Progenitor cell of endocrine pancreas (in vitro differentiated cells): ENCODE measurements at places on chromosomes 3 and 15. TPM values are rescaled to one million over a fixed set of nuclear protein-coding genes. Genes with fewer than 3 reads are reported as not detected.

GRCh38 chr15:55774113-55774970 lies 31.4 kb upstream of the PRTG start:
- no peaks in the 10 kb centered on the region for H3K4me1 ChIP-seq
- no peak overlapping the region for H3K4me3 ChIP-seq
- H3K27ac ChIP-seq: no peak overlapping the region
- peak; percentile 25 for DNase-seq
- H3K27me3 ChIP-seq: peaks cover 13% of the 10 kb centered on the region

The CPB1 gene
- not detected in 2 replicates for total RNA-seq

DNA sequence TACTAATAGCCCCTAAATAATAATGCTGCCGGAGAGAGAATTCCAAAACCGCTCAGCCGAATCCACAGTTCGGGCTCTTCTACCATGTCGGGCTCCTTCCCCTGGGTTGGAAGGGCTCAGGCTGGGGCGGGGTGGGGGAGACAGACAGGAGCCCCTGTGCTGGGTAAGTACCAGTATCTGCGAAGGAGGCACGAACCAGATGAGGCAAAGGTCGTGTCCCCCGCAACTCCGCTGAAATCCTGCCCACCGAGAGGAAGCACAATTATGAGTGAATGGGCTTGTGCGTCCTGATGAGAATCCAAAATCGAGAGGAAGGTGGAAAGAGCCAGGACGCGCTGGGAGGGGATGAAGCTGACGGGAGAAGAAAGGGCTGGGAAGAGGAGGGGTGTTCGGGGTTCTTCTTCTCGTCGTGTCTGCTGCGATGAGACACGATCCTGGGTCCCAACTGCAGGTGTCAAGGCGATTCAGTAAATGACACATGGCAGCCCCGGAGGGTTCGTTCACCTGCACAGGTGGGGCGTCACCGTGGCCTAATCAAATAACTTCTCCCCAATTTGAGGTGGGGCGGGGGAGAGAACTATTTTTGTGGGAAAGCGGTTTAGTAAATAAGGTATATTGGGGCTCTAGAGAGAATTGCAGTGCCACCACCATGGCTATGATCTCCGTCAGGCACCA lies 707 bp upstream of the FAM81A start:
- H3K4me3 ChIP-seq: peak overlapping the region; percentile 79
- peaks cover 10% of the 10 kb centered on the region for H3K4me1 ChIP-seq
- no peaks in the 10 kb centered on the region for H3K36me3 ChIP-seq
- H3K27me3 ChIP-seq: peaks cover 80% of the 10 kb centered on the region
- DNase-seq: no peak

DNA sequence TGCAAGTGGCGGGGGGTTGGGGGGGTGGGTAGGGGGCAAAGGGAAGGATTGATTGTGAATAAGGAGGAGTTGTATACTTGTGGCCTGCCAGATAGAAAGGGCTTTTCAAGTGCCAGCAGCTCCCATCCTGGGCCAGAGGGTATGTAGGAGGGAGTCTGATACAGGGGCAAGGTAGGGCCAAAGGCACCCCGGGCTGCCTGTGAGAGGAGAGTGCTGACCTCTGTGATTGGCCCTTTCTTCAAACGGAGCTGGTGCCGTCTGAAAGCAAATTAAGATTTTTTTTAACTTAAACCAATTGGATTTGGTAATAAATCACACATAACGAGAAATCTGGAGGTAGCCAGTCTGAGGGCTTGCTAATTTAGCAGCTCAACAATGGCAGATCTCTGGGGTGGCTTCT lies 229.9 kb downstream of the THSD4 start:
- no peaks in the 10 kb centered on the region for H3K36me3 ChIP-seq
- no peak overlapping the region for H3K27ac ChIP-seq
- peaks cover 10% of the 10 kb centered on the region for H3K27me3 ChIP-seq

The FSD2 gene
- total RNA-seq: not detected in 2 replicates

GRCh38 chr3:169285057-169286033 lies 378.2 kb downstream of the MECOM start:
- peaks cover 72% of the 10 kb centered on the region for H3K4me1 ChIP-seq
- peaks cover 6% of the 10 kb centered on the region for H3K36me3 ChIP-seq
- H3K27me3 ChIP-seq: no peaks in the 10 kb centered on the region
- H3K4me3 ChIP-seq: no peak overlapping the region
- peak overlapping the region; percentile 97 for H3K27ac ChIP-seq
- no peak for DNase-seq

The PIGZ gene
- total RNA-seq: 4.7 and 6.0 TPM in 2 replicates

GRCh38 chr15:29750754-29751153 lies 71.5 kb downstream of the TJP1 start:
- H3K27me3 ChIP-seq: no peaks in the 10 kb centered on the region
- H3K4me1 ChIP-seq: peaks cover 1% of the 10 kb centered on the region
- no peak for DNase-seq
- H3K36me3 ChIP-seq: peaks cover 26% of the 10 kb centered on the region
- no peak overlapping the region for H3K4me3 ChIP-seq

The CSTA gene
- not detected in 2 replicates for total RNA-seq

DNA sequence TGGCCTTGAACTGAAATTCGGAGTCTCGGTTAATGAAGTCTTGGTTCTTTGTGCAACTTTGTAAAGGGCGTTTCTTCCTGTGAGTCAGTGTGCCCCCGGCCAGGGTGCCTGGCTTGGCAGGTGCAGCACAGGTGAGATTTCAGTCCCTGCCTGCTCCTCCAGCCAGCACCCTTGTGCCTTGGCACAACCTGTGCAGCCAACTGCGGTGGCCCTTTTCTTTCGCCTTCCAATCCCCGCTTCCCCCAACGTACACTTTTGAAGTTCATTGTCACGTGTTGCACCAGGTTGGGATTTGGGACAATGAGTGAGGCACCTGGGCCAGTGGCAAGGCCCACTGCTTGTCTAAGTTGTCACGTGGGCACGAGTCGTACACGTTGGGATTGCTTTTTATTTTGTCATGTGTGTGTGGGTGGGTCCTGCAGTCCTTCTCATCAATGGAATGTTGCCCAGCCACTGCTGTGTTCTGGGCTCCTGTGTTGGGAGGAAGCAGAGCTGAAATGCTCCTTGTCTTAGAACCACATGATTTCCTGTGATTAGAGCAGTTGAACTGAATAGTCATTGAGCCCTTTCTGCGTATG lies 242.9 kb upstream of the BHLHE40 start:
- no peaks in the 10 kb centered on the region for H3K36me3 ChIP-seq
- no peak overlapping the region for H3K4me3 ChIP-seq
- peaks cover 5% of the 10 kb centered on the region for H3K4me1 ChIP-seq
- H3K27me3 ChIP-seq: peaks cover 15% of the 10 kb centered on the region
- H3K27ac ChIP-seq: no peak overlapping the region

GRCh38 chr3:186882881-186883685 lies 40.6 kb downstream of the ADIPOQ start:
- no peak overlapping the region for H3K4me3 ChIP-seq
- no peaks in the 10 kb centered on the region for H3K36me3 ChIP-seq
- peaks cover 13% of the 10 kb centered on the region for H3K4me1 ChIP-seq

The FOXB1 gene
- total RNA-seq: not detected in 2 replicates

DNA sequence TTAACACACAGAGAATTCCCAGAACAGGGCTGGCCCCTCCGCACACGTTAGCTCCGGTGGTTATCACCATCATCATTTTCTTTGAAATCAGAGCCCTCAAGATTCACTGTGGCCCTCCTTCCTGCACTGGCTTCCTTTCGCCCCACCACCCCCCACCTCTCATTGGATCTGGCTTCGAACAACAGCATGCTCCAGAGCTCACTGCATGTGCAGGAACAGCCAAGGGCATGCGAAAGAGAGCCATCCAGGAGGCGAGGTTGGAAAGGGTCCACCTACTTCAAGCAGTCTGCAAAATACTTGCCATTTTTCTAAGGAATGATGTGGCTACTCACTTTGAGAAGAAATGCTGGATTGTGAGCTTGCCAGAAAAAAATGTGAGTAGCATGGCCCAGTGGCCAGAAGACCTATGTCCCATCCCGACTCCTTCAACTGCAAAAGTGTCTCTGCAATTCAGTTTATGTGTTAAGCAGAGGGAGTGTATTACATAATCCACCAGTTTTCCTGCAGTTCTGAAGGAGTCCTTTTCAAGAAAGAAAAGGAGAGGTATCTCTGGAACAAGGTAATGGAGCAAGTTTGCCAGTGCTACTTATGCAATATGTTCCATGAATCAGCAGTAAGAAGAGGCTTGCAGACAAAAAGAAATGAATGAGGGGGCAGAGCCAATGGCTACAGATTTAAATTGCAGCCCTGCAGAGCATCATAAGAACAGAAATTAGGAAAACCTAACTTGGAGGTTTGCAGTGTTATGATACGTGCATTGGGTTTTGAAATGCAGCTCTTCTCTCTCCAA lies 92.8 kb downstream of the OCA2 start:
- H3K27ac ChIP-seq: no peak overlapping the region
- H3K36me3 ChIP-seq: no peaks in the 10 kb centered on the region
- DNase-seq: no peak
- H3K4me1 ChIP-seq: no peaks in the 10 kb centered on the region
- H3K4me3 ChIP-seq: no peak overlapping the region
- no peaks in the 10 kb centered on the region for H3K27me3 ChIP-seq

DNA sequence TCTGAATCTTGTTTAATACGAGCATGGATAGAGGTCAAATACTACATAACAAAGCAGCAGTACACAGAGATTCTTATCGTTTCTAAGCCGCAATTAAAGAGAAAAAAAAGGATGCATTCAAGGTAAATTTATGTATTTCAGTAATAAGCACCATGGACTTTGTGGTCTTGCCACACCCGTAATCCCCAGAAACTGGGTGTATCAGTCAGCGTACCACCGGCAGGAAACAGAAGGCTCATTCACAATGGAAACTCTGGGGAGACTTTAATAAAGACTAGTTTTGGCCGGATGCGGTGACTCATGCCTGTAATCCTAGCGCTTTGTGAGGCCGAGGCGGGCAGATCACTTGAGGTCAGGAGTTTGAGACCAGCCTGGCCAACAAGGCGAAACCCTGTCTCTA lies 81.9 kb upstream of the ZNF280D start:
- H3K4me3 ChIP-seq: no peak overlapping the region
- no peaks in the 10 kb centered on the region for H3K27me3 ChIP-seq
- H3K36me3 ChIP-seq: no peaks in the 10 kb centered on the region
- no peak overlapping the region for H3K27ac ChIP-seq
- peaks cover 16% of the 10 kb centered on the region for H3K4me1 ChIP-seq

DNA sequence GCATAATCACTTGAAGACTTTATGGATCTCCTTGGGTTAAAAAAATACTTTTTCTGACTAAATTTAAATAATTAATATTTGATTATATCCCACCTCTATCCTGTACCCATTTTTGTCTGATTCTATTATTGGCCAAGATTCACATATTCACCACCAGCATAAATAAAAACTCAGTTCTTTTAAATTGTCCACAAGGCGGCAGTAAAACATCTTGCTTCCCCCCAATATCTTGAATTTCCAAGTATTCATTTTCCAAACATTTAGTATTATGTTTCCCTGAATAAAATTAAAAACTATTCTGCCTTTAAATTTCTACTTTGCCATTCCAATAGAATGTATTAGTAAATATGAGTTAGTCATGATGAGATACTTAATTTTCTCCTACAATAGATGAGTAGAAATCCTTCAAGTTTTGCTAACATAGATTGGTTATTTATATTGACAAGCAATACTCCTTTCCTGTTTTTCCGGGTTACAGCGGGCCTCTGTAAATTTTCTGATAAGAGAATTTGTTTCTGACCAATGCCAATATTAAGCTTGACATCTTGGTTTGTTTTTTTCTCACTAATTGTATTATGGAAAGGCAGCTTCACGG lies 218.7 kb upstream of the MDFIC2 start:
- H3K27me3 ChIP-seq: peaks cover 2% of the 10 kb centered on the region
- H3K4me1 ChIP-seq: no peaks in the 10 kb centered on the region
- no peak overlapping the region for H3K27ac ChIP-seq
- H3K4me3 ChIP-seq: no peak overlapping the region
- no peak for DNase-seq

GRCh38 chr3:33915796-33916546 lies 117.5 kb downstream of the PDCD6IP start:
- no peak overlapping the region for H3K27ac ChIP-seq
- H3K4me1 ChIP-seq: no peaks in the 10 kb centered on the region
- no peaks in the 10 kb centered on the region for H3K36me3 ChIP-seq

- no peaks in the 10 kb centered on the region for H3K36me3 ChIP-seq
- DNase-seq: no peak
- H3K4me3 ChIP-seq: no peak overlapping the region
- peaks cover 9% of the 10 kb centered on the region for H3K27me3 ChIP-seq
- no peaks in the 10 kb centered on the region for H3K4me1 ChIP-seq
Measured at GRCh38 chr3:31465999-31466398, 66.7 kb upstream of the STT3B start.

GRCh38 chr3:186287711-186288110 lies 74.3 kb downstream of the DGKG start:
- H3K4me3 ChIP-seq: no peak overlapping the region
- H3K27me3 ChIP-seq: peaks cover 8% of the 10 kb centered on the region
- no peak for DNase-seq
- no peaks in the 10 kb centered on the region for H3K36me3 ChIP-seq

The PLSCR2 gene
- total RNA-seq: 0.44 TPM in 1 of 2 replicates, not detected in the other

- DNase-seq: no peak
- H3K4me1 ChIP-seq: peaks cover 2% of the 10 kb centered on the region
- H3K36me3 ChIP-seq: peaks cover 12% of the 10 kb centered on the region
- H3K27me3 ChIP-seq: no peaks in the 10 kb centered on the region
Measured at GRCh38 chr3:16304061-16305010, 39.3 kb downstream of the OXNAD1 start.

GRCh38 chr15:38453971-38454695 lies at the start of gene FAM98B:
Gene FAM98B, plus strand, starts transcription at chr15:38454127. Its CDS starts 35 bp downstream, at chr15:38454162.
- H3K4me3 ChIP-seq: peak within 1 kb of the TSS; percentile 97
- H3K27me3 ChIP-seq: peaks cover 15% of the 10 kb centered on the region
- peak within 1 kb of the TSS; percentile 99 for H3K27ac ChIP-seq
- peaks cover 3% of the 10 kb centered on the region for H3K36me3 ChIP-seq
- peaks cover 11% of the 10 kb centered on the region for H3K4me1 ChIP-seq
- peak; percentile 86 for DNase-seq

- no peaks in the 10 kb centered on the region for H3K36me3 ChIP-seq
- no peak overlapping the region for H3K4me3 ChIP-seq
- H3K4me1 ChIP-seq: peaks cover 1% of the 10 kb centered on the region
- no peak overlapping the region for H3K27ac ChIP-seq
- H3K27me3 ChIP-seq: no peaks in the 10 kb centered on the region
Measured at GRCh38 chr3:7407107-7407506, 546.2 kb downstream of the GRM7 start.

- DNase-seq: no peak
- peaks cover 10% of the 10 kb centered on the region for H3K4me1 ChIP-seq
- H3K27ac ChIP-seq: no peak overlapping the region
- H3K4me3 ChIP-seq: no peak overlapping the region
- peaks cover 27% of the 10 kb centered on the region for H3K27me3 ChIP-seq
- H3K36me3 ChIP-seq: no peaks in the 10 kb centered on the region
Measured at GRCh38 chr3:139292711-139293664, 50.8 kb upstream of the MRPS22 start.

GRCh38 chr15:65940618-65940909 lies 71.3 kb downstream of the RAB11A start:
- H3K36me3 ChIP-seq: no peaks in the 10 kb centered on the region
- no peaks in the 10 kb centered on the region for H3K4me1 ChIP-seq
- H3K27ac ChIP-seq: no peak overlapping the region
- DNase-seq: no peak

The CMTM8 gene
- total RNA-seq: 33.8 and 39.1 TPM in 2 replicates

DNA sequence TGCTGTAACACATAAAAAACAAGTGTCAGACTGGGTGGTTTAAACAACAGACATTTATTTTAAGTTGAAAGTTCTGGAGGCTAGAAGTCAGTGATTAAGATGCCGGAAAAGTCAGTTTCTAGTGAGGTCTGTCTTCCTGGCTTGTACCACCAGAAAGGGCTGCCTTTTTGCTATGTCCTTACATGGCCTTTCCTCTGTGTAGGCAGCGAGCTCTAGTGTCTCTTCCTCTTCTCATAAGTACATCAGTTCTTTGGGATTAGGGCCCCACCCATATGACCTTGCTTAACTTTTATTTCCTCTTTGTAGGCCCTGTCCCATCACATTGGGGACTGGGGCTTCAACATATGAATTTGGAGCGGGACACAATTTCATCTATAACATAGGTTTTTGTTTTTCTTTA lies 128.0 kb downstream of the BBX start:
- no peak overlapping the region for H3K27ac ChIP-seq
- no peak for DNase-seq
- no peaks in the 10 kb centered on the region for H3K27me3 ChIP-seq
- no peak overlapping the region for H3K4me3 ChIP-seq
- peaks cover 11% of the 10 kb centered on the region for H3K4me1 ChIP-seq

The GHSR gene
- total RNA-seq: not detected in 2 replicates
